ENCODE measurements at places on chromosomes 1 and 21.

DNA sequence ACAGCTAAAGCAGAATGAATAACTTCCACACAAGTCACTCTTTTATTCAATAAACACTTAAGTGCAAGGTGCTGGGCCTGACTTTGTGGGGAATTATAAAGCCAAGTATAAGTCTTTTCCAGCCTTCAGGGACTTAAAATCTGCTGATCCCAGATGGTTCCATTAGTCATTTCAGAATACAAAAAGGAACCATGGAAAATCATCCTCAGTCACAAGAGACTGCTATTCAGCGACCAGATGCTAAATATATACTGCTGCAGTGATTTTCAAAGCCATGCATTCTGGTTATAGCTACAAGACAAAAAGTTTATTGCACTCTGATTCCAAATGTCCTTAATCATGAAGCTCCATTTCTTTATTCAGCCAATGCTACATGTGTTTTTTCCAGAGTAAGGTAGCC lies 25.7 kb downstream of the GLMN start:
- DNase-seq = no peak

GRCh38 chr1:150017206-150017750 lies 6.8 kb upstream of the OTUD7B start:
- DNase-seq = no peak

- DNase-seq = no peak
Measured at GRCh38 chr1:219215477-219215876, 41.8 kb downstream of the LYPLAL1 start.

DNA sequence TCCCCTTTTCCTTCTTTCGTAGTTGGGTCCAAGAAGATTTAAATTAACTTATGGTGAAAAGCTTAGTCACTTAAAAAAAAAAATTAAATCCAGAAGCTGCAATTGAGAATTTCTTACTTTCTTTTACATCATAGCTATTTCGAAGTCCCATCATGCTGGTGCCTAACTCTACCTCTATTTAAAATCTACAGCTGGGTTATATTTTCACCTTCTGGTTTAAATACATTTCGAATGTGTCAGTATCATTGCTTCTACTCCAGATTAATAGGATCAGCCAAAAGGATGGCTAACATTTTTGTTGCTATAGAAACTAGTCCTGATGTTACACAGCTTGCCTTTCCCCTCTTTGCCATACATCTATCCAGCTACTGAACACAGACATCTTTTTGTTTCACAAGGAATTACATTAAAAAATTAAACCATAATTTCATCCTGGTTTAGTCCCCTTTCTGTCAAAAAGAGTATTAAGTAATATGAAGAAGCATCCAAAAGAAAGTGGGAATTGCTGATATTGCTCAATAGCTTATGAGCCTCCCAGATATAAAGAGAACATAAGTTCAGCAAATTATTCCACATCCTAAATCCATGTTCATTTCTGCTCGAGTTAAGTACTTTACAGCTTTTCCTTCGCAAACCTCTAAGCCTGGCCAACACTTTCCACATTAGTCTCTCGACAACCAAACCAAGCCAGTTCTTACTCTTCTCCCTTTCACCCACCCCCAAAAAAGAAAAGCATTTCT lies 396.7 kb upstream of the DAB1 start:
- no peak for DNase-seq

GRCh38 chr1:20367116-20367585 lies 76.5 kb downstream of the VWA5B1 start:
- DNase-seq = no peak

GRCh38 chr1:22861764-22862440 lies 110.8 kb downstream of the LACTBL1 start:
- DNase-seq = no peak

- DNase-seq = no peak
Measured at GRCh38 chr1:236990052-236990445, 14.2 kb downstream of the MT1HL1 start.

DNA sequence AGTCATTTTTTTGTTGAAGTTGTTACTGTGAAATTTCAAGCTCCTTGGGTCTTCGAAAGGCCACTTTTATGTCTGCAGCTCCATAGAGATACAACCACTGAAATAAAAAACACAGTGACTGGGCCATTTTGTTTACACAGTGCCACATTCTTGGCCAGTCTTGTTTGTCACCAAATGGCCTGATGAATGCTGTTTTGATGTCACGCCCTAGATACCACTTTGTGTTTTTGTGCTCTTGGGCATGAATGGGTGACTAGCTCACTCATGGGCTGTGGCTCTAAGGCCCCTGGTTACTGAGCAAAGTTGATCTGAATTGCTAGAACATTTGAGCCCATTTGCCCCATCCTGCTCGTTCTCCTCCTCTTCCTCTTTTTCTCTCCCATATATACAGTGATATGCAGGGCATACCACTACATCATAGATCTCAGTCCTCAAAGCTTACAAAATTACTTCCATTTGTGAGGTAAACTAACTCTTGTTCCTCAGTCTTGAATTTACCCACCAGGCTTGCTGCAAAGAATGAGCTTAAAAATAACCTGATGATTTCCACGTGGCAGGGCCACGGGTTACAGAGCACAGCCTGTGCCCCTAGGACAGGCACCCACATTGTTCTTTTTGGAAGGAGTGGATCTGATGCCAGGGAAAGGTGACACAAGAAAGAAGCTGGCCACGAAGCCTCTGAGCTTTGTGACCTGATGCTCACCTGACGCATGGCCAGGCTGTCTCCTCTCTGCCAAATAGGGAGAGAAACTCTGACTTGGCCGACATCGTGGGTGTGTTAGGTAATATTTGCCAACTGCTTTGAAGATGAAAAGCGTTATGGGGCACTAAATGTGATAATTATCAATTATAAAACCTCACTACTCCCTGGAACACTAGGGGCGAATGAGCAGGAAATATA lies 92.4 kb downstream of the RUNX1 start:
- no peak for DNase-seq

DNA sequence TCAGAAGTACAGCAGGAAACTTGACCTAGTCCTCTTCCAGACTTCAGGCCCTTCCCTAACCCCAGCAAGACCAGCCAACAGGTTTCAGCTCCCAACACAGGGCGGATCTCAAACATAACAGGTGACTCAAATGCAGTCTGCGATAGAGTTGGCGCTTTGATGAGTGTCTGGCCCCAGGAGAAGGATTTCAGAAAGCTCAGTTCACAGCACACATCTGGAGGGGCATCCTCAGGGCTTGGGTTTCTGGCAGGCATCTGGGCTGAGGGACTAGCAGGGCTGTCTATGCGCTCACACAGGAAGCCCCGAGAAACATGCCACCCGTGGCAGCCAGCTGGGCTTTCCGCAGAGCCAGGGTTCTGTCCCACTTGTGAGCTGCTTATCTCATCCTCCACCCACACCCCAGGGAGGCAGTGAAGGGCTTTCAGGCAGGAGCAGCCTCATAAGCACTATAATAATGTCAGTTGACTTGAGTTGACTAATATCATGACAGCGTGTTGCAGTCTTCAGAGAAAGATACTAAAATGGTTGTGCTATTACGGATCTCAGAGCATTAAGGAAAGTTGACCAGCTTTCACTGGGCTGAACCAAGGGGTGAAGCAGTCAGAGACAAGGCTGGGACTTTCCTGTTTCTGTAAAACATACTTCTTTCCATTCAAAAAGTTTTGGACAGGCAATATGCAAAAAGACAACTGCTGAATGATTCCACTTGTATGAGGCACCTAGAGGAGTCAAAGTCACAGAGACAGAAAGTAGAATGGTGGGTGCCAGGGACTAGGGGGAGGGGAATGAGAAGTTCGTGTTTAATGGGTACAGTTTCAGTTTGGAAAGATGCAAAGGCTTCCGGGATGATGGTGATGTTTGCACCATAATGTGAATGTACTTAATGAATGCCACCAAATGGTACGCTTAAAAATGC lies 233.0 kb upstream of the IRF2BP2 start:
- peak; percentile 86 for DNase-seq

- DNase-seq = peak; percentile 87
Measured at GRCh38 chr1:983798-984475, 2.0 kb upstream of the PERM1 start.

DNA sequence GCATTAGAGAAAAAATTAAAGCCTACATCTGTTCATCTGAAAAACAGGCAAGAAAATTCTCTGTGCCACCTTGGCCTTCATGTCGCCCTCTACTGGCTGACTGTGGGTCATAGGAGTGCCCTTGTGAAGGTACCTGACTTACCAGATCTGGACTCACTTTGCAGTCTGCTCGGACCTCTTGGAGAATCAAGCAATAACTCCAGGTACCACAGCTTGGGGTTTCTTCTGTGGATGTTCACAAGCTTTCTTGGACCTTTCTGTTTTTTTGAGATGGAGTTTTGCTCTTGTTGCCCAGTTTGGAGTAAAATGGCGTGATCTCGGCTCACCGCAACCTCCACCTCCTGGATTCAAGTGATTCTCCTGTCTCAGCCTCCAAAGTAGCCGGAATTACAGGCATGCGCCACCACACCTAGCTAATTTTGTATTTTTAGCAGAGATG lies 2.4 kb upstream of the PRAMEF18 start:
- peak; percentile 68 for DNase-seq

- no peak for DNase-seq
Measured at GRCh38 chr1:32703479-32704291, 1.1 kb upstream of the SYNC start.

DNA sequence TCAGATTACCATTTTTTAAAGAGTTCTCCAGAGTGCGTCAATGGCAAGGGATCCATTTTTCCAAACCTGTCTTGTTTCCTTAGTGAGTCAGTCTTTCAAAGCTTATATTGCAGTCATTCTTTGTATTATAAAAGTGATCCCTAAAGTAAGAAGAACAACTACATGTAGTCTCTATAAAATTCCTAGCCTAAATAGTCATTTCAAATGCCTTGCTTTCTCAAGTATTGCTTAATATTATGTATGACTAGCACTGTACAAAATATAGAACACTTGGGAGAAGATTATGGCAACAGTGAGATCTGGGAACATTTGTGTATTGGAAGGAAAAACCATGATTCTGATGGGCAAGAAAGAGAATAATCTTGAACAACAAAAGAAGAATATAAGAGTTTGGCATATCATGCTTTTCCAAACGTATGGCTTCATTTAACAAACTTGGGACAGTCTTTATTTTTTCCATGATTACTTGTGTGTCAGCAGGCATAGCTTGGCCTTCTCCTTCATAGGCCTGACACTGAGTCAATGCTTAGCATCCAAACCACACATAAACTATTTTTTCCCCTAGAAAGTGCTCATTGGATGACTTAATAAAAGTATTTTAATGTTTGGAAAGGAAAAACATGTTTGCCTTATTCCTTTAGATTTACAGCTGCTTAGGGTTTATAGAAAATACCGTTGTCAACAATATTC lies 547.4 kb downstream of the LTN1 start:
- DNase-seq = no peak

- peak; percentile 76 for DNase-seq
Measured at GRCh38 chr21:45974073-45975019, 7.2 kb upstream of the COL6A1 start.
